Left kidney (tissue), 8 donors: ENCODE measurements at places on chromosomes 12 and 14. TPM values are rescaled to one million over a fixed set of nuclear protein-coding genes. Genes with fewer than 3 reads are reported as not detected.

- DNase-seq, result peak; percentile 84
Observed at GRCh38 chr12:69534389-69534822, 50.9 kb upstream of the CCT2 start.

GRCh38 chr14:65210822-65211182, 108.5 kb upstream of the MAX start:
- no peak for DNase-seq

Gene RTN1
- 3.9 TPM for polyA plus RNA-seq

Gene GPRC5A
- 7.9 TPM for polyA plus RNA-seq

- DNase-seq, result no peak
Observed at GRCh38 chr12:108099778-108100489, 29.2 kb upstream of the WSCD2 start.
